ENCODE measurements at places on chromosomes 1 and 21.

GRCh38 chr1:228043281-228043848 is 36.6 kb downstream of the WNT3A start:
- DNase-seq, result no peak

DNA sequence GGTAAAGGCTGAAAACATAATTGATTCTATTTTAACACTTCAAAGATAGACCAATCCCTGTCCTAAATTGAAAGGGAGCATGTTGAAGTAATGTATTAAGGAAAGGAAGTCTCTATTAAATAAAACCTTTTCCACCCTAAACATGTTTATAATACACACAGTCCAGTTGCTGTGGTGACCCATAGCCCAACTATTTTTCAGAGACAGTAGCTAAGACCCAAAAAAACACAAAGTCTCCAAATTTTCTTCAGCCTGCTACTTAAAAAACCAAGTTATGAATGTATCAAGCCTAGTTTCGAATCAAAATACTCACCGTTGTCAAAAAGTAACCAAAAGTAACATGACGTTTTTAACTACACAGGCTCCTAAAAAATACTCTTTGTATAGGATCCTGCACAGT is 1.6 kb downstream of the ELK4 start:
- DNase-seq, result no peak

DNA sequence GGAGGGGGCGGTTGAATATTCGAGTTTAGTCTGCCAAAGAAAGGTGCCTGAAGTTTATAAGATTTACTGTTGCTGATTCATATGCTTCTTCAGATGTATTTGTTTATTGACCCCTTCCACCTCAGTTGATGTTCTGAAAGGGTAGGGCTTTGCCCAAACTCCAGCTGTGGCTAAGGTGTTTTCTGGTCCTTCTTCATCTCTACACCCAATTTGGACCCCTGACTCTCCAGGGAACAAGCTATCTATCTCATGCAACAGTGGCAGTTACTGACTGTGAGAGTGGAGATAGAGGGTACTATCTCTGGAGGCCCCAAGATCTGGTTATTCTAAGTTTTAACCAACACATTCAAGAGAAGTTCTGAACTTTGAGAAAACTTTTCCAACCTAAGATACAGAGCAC is 12.6 kb upstream of the ALG14 start:
- no peak for DNase-seq

DNA sequence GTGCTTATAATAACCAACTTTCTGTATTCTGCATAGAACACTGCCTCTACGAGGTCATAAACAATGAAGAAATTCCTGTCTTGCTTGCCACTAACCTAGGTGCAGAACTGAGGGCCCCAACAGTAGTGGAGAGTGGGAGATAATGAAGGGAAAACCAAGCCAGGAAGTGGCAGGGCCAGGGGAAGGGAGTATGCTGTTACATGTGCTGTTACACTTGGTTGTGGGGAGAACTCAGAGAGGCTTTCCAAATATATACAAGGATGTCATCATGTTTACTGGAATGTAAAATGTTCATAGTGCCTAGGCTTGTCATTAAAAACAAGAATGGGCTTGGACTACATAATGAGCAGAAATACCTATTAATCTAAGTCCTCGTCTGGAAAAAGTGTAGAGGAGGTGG is 31.1 kb downstream of the NHLH2 start:
- DNase-seq, result no peak

DNA sequence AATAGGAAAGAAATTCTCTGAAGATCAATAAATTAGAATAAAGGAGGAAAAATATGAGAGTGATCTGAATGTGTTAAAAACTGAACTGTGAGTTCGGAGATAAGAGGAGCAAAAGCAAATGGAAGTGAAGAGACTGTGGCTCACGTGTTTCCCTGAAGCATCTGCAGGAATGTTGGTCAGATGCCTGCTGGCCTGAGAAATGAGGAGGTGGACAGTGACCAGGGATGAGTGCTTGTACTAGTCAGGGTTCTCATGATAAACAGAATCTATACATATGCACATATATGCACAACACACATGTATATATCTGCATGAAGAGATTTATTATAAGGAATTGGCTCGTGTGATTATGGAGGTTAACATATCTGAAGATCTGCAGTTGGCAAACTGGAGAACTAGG is 103.4 kb upstream of the TIAM1 start:
- no peak for DNase-seq

GRCh38 chr1:224867715-224868114 is 61.8 kb upstream of the DNAH14 start:
- DNase-seq, result no peak

DNA sequence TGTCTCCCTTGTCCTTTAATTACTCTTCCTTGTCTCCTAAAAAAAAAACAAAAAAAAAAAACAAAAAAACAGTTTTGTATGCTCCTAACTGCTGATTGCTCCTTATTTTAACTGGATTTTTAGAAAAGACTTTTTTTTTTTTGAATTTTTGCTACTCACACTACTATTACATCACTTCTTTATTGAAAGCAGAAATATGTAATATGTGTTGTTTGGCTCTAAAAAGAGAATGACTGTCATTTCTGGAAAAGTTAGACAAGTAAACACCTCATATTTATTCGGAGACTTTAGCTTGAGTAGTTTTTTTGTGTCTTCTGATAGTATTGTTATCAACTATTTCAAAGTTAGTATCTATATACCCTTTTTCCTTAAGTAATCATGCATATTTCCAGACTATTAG is 855.0 kb downstream of the USP25 start:
- DNase-seq, result no peak

GRCh38 chr1:13498553-13498952 is 15.2 kb downstream of the LRRC38 start:
- no peak for DNase-seq

GRCh38 chr1:27057389-27057788 is 44.7 kb upstream of the TENT5B start:
- no peak for DNase-seq

- peak; percentile 9 for DNase-seq
Observed at GRCh38 chr21:14737922-14738321, 191.8 kb upstream of the SAMSN1 start.

DNA sequence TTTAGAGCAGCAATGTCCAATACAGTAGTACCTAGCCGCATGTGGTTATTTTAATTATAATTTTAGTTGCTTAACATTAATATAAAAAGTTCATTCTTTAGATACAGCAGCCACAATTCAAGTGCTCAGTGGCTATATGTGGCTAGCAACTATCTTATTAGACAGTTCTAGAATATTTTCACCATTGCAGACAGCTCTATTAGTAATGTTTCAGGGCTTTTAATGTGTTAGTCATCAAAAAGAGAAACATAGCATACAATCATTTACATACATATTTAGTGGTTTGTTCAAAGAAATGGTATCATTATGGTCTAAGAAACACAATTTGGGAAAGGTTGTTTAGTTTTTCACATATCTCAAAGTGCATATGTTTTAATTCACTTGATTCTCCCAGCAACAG is 66.6 kb upstream of the DYNLT5 start:
- DNase-seq, result no peak

- no peak for DNase-seq
Observed at GRCh38 chr1:61925591-61926298, 183.5 kb downstream of the PATJ start.

DNA sequence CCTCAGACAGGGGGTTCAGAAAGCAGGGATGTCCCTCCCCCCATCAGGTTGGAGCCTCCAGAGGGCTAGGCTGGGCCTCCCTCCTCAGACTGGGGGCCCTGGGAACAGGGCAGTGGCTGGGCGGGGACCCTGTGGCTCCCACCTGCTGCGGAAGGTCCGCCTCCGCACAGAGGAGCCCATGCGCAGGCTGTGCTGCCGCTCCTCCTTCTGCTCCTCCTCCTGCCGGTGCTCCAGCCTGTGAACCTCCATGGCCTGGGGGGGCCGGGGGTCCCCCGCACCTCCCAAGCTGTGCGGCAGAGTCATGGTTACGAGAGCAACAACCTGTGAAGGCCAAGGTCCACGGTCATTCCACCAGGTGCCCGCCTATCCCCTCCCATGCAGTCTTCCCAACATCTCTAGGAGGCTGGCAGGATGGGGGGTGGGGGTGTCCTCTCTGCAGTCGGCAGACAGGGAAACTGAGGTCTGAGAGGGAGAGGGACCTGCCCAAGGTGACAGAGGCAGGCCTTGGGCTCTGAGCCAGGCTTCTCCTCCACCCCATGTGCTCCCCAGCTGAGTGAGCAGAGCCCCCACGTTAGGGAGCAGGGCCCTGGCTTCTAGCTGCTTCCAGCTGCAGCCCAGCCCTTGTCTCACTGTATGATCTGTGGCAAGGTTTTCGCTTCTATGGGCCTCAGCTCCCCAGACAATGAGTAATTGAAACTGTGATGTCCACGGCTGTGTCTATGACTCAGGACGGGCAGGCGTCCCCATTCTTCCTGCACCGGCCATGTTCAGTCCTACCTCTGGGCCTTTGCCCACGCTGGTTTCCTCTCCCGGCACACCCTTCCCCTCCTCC is 3.4 kb downstream of the MYOM3 start:
- no peak for DNase-seq

DNA sequence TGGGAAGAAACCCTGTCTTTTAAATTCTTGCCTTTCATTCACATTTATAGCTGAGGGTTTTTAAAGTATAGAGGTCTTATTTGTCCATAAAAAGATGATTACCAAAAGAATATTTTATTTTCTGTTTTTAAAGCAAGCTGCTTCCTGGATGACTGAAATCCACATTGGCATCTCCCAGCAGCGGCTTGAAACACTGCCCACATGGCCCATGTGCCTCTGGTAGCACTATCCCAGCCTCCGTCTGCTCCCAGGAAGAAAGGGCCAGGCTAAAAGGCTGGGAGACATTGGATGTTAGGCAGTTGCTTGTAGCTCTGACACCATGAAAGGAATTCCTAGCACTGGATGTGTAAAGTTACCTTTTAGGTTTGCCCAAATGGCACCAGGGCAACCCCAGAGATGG is 169.9 kb upstream of the CACNA1E start:
- no peak for DNase-seq

DNA sequence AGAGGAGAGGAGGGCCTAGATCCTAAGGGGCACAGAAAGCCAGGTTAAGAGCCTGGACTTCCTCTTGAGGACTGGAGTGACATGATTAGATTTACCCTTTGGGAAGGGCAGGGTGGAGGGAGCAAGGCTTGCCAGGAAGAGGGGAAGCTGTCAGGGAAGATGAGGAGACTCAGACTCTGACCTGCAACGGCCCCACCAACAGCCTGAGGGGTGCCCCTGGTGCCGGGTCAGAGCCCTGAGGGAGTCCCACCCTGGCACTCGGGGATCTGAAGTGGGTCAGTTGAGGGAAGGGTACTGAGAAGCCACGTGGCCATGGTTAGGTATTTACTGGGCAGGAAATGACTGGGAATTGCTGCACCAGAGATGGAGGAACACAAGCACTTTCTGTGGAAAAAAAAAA is 9.8 kb downstream of the ECE1 start:
- no peak for DNase-seq

- DNase-seq, result peak; percentile 86
Observed at GRCh38 chr1:235128456-235129328, at the start of gene TOMM20. Gene TOMM20 (minus strand): TSS chr1:235128837. CDS start chr1:235128715, 122 bp downstream.

- no peak for DNase-seq
Observed at GRCh38 chr1:33516428-33516827, 44.0 kb downstream of the ZSCAN20 start.

GRCh38 chr1:110293601-110294104 is 45.5 kb upstream of the RBM15 start:
- no peak for DNase-seq

- no peak for DNase-seq
Observed at GRCh38 chr1:94334764-94335163, 83.4 kb upstream of the ABCD3 start.

GRCh38 chr1:245677461-245678240 is 522.9 kb downstream of the KIF26B start:
- DNase-seq, result no peak

DNA sequence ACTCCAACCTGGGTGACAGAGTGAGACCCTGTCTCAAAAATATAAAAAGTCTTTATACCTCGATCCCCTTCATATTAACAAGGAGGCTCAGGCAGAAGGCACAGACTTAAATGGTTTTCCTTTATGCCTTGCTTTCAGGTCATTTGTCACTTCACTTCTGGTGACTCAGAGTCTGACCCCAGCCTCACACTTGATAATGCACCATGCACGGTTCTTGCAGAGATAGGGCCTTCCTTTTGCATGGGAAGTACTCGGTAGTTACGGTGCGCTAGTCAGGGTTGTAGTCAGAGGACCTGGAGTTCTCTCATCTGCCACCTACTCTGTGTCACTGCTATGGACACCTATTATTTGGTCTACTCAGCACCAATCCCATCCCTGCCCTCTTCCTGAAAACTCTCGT is 43.6 kb upstream of the BMP8B start:
- DNase-seq, result no peak

DNA sequence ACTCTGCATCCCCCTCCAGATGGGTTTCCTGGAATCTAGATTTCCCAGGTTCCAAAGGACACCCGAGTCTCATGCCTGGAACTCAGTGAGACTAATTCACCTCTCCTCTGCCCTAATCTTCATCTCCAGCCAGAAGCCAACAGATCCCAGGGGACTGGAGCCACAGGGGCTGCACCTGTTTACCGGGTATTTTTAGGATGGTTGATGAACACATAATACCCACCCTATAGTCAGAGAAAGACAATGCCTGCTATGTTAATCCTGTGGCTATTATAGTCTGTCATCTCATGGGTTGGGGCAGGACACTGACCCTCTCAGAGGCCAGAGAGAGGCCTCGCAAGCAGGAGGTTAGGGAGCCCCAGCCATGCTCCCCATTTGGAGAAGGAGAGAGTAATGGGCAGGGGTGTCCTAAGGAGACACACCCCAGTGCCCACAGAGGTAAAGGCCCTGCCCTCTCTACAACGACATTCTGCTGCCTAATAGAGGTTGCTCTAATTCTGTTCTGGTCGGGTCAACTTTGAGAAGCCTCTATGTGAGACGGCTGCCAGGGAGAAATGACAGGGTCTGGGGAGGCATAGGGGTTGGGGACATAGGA is 1.0 kb upstream of the TNNI1 start:
- DNase-seq, result no peak

- no peak for DNase-seq
Observed at GRCh38 chr1:48058135-48059025, 61.2 kb upstream of the TRABD2B start.

- DNase-seq, result no peak
Observed at GRCh38 chr1:153705484-153705883, 22.4 kb upstream of the INTS3 start.

DNA sequence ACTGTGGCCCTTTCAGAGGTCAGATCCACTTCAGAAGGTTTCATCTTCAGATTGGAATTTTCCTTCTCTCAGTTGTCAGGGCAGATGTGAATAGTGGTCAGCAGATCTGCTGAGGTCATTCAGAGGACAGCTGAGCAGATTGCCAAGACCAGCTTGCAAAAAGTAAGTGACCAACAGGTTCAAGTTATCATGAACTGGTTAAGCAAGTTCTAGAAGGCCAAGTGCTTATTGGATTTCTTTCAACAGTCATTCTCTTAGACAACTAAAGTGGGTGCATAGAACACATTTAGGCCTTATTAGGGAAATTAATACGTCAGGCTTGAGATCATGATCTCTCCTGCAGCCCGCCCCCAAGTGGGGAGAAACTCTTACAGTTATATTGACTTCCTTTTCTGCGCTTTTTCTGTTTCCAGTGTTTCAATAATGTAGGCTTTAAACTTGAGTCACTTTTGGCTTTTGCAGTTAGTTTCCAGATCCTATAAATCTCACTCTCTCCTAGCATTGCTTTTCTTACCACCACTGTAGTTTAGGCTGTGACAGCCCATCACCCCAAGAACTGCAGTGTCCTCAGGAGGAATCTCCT is 96.4 kb downstream of the C1orf21 start:
- DNase-seq, result no peak

- no peak for DNase-seq
Observed at GRCh38 chr1:181646710-181647109, 163.4 kb downstream of the CACNA1E start.

- no peak for DNase-seq
Observed at GRCh38 chr1:26043765-26044164, 2.2 kb downstream of the SLC30A2 start.

- DNase-seq, result no peak
Observed at GRCh38 chr1:234239515-234239914, 133.7 kb upstream of the COA6 start.

All from stimulated activated CD8-positive, alpha-beta memory T cell treated with anti-CD3 and anti-CD28 coated beads, Interleukin-4, amount 100 ng/mL, for 1 hour (primary cell).